ENCODE measurements at places on chromosomes 1 and 21. TPM values are rescaled to one million over a fixed set of nuclear protein-coding genes. Genes with fewer than 3 reads are reported as not detected.
A peak's percentile ranks its signal among the peaks of the same experiment; 100 is the strongest.

GRCh38 chr21:15754640-15755039, 24.9 kb downstream of the USP25 start:
- peak; percentile 83 for DNase-seq
- no peak overlapping the region for H3K27ac ChIP-seq
- H3K27me3 ChIP-seq = no peaks in the 10 kb centered on the region
- H3K4me3 ChIP-seq = no peak overlapping the region
- no peaks in the 10 kb centered on the region for H3K4me1 ChIP-seq
- no peaks in the 10 kb centered on the region for H3K36me3 ChIP-seq

GRCh38 chr21:31750843-31751242, 18.9 kb upstream of the SCAF4 start:
- no peaks in the 10 kb centered on the region for H3K36me3 ChIP-seq
- H3K4me1 ChIP-seq = no peaks in the 10 kb centered on the region
- H3K27me3 ChIP-seq = no peaks in the 10 kb centered on the region
- H3K27ac ChIP-seq = no peak overlapping the region

GRCh38 chr1:59193443-59194093, 103.3 kb upstream of the FGGY start:
- no peaks in the 10 kb centered on the region for H3K36me3 ChIP-seq
- DNase-seq = no peak

- H3K4me1 ChIP-seq = no peaks in the 10 kb centered on the region
- H3K36me3 ChIP-seq = no peaks in the 10 kb centered on the region
- no peaks in the 10 kb centered on the region for H3K27me3 ChIP-seq
Measured at GRCh38 chr1:160748878-160749269, 9.8 kb downstream of the SLAMF7 start.

DNA sequence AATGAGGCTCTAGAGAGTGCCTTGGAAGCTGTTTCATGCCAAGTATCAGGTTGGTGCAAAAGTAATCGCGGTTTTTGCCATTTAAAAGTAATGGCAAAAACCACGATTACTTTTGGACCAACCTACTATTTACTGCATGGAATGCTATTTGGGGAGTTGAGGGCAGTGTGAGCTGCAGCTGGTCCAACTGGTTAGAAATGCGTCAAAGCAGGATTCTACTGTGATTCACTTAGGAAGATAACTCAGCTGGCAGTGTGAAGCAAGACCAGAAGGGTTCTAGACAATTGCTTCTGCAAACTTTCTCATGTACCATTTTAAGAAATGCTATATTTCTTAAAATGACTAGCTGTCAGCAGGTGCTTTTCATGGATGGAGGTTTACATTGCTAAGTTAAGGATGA, 21.2 kb upstream of the PLA2G2C start:
- no peak overlapping the region for H3K27ac ChIP-seq
- H3K4me3 ChIP-seq = no peak overlapping the region
- H3K36me3 ChIP-seq = no peaks in the 10 kb centered on the region
- H3K4me1 ChIP-seq = no peaks in the 10 kb centered on the region

DNA sequence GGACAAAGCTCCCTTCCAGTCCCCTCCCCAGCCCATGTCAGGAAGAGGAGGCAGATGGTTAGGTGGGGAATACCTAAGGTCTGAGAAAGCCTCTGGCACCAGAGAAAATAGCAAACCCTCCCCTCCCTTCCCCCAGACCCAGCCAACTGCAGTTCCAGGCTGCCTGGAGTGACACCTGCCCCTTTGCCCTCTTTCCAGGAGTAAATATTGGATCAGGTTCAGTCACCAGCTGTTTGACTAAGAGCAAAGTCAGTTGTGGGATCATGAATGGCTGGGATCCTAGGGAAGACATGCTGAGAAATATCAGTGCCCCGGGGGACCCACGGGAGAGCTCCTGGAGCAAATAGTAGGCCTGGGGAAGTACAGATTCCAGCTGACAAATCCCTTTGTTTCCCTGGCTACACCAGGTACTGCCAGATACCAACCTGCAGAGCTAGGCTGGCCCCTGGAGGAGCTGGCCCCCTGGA, 12.2 kb upstream of the CDK18 start:
- H3K4me1 ChIP-seq = peaks cover 8% of the 10 kb centered on the region
- H3K27me3 ChIP-seq = peaks cover 11% of the 10 kb centered on the region
- H3K36me3 ChIP-seq = no peaks in the 10 kb centered on the region
- no peak for DNase-seq

DNA sequence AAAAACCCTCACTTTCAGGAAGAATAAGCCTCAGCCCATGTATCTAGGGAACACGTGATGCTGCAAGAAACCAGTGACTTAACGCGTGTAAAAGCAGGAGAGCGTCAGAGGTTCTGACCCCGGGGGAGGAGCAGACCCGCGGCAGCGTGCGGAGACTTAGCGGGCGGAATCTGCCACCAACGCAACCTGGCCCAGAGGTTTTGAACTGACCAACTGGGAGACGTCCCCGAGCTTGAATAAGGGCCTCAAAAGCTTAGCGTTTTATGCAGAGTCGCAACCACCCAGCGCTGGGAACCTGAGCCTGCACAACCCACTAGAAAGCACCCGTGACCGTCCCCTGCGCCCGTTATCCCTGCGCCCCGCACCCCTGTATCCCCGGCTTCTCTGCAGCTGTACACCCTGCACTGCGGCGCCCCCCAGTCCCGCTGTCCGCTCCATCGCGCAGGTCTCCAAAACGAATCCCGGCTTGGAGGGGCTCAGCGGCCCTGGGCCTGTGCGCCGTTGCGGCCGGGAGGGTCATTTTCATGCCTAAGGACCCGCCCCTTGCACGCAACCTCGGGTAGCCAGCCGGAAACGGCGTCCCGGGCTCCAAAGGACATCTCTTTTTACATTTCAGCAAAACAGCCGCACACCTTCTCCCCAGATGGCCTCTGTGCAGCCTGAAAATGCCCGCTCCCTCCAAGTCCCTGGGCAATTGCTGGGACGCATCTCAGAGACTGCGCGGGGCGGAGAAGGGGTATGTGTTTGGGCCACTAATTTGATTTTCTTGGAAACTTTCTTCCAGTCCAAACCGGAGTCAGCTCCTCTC, 29.4 kb upstream of the TRIM17 start:
- DNase-seq = peak; percentile 61
- H3K4me3 ChIP-seq = no peak overlapping the region
- no peak overlapping the region for H3K27ac ChIP-seq
- no peaks in the 10 kb centered on the region for H3K36me3 ChIP-seq
- no peaks in the 10 kb centered on the region for H3K4me1 ChIP-seq

- H3K4me3 ChIP-seq = no peak overlapping the region
- H3K4me1 ChIP-seq = peaks cover 4% of the 10 kb centered on the region
- no peak for DNase-seq
Measured at GRCh38 chr1:205542367-205542766, 37.9 kb downstream of the CDK18 start.

- H3K36me3 ChIP-seq = no peaks in the 10 kb centered on the region
- no peak overlapping the region for H3K4me3 ChIP-seq
- DNase-seq = peak; percentile 66
- H3K27ac ChIP-seq = no peak overlapping the region
- H3K4me1 ChIP-seq = no peaks in the 10 kb centered on the region
Measured at GRCh38 chr1:231866392-231867331, 240.1 kb downstream of the DISC1 start.

GRCh38 chr1:154861607-154862094, 8.4 kb downstream of the KCNN3 start:
- peaks cover 19% of the 10 kb centered on the region for H3K27me3 ChIP-seq
- peak; percentile 71 for DNase-seq
- H3K4me1 ChIP-seq = no peaks in the 10 kb centered on the region
- H3K36me3 ChIP-seq = no peaks in the 10 kb centered on the region
- no peak overlapping the region for H3K4me3 ChIP-seq
- H3K27ac ChIP-seq = no peak overlapping the region

DNA sequence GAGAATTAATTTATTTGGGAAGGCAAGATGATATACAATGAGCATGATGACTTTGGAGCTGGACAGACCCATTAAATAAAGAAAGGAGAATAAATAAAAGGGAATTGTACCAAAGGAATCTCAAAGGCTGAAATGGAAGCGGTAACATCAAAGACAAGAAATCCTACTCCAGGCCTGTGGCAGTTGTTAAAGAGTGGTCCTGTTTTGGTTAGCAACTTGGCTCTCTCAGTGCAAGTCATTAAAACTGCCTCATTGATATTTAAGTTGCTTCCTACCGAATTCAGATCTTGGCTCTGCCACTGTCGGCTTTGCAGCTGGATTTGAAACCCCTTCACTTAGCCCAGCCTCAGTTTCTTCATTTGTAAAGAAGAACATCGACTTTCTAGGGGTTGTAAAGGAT, 10.1 kb downstream of the TGFB2 start:
- no peak overlapping the region for H3K4me3 ChIP-seq
- no peak overlapping the region for H3K27ac ChIP-seq
- no peaks in the 10 kb centered on the region for H3K4me1 ChIP-seq
- H3K27me3 ChIP-seq = no peaks in the 10 kb centered on the region
- DNase-seq = no peak

GRCh38 chr1:8409106-8409505, 91.2 kb downstream of the SLC45A1 start:
- no peaks in the 10 kb centered on the region for H3K27me3 ChIP-seq
- H3K27ac ChIP-seq = peak overlapping the region; percentile 85
- no peak overlapping the region for H3K4me3 ChIP-seq
- H3K4me1 ChIP-seq = peaks cover 53% of the 10 kb centered on the region
- DNase-seq = peak; percentile 69

- no peak overlapping the region for H3K27ac ChIP-seq
- DNase-seq = no peak
- H3K36me3 ChIP-seq = no peaks in the 10 kb centered on the region
- H3K27me3 ChIP-seq = no peaks in the 10 kb centered on the region
- no peak overlapping the region for H3K4me3 ChIP-seq
Measured at GRCh38 chr21:41830764-41831452, 48.2 kb downstream of the PRDM15 start.

GRCh38 chr1:156740237-156740740, 599 bp downstream of the MRPL24 start:
- H3K4me3 ChIP-seq = peak overlapping the region; percentile 94
- H3K27ac ChIP-seq = peak overlapping the region; percentile 80
- H3K4me1 ChIP-seq = peaks cover 4% of the 10 kb centered on the region
- DNase-seq = no peak

SPATA45 gene
- 0.51 TPM for total RNA-seq

TENT5C gene
- total RNA-seq = 6.2 TPM

Data from fibroblast of lung (primary cell).